Stimulated activated CD8-positive, alpha-beta memory T cell treated with anti-CD3 and anti-CD28 coated beads, Interleukin-2, amount 100 ng/mL, for 1 hour (primary cell): ENCODE measurements at places on chromosomes 4 and X.

DNA sequence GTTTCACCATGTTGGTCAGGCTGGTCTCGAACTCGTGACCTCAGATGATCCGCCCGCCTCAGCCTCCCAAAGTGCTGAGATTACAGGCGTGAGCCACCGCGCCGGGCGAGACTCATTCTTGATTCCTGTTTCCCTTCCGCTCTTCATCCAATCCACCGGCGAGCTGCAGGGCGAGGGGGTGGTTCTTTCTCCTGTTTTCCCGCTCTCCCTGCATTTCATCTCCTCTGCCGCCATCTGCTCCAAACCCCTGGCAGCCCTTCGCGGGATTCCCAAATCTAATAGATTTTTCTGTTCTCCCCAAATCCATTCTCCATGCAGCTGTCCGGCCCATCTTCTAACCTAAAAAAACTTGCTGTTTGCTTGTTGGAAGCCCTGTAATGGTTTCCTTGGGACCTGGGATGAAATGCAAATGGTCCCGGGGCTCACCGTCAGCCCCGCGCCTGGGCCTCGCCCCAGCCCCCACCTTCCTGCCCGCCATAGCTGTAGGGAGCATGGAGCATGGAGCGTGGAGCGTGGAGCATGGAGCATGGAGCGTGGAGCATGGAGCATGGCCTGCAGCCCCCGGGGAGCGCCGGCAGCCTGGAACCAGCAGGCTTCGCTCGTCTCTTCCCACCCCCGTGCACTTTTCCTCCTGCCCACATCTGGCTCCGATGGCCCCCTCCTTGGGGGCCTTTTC, 1.1 kb downstream of the ZFP42 start:
- no peak for DNase-seq

GRCh38 chr4:88765729-88766128, 68.1 kb upstream of the NAP1L5 start:
- DNase-seq = no peak

DNA sequence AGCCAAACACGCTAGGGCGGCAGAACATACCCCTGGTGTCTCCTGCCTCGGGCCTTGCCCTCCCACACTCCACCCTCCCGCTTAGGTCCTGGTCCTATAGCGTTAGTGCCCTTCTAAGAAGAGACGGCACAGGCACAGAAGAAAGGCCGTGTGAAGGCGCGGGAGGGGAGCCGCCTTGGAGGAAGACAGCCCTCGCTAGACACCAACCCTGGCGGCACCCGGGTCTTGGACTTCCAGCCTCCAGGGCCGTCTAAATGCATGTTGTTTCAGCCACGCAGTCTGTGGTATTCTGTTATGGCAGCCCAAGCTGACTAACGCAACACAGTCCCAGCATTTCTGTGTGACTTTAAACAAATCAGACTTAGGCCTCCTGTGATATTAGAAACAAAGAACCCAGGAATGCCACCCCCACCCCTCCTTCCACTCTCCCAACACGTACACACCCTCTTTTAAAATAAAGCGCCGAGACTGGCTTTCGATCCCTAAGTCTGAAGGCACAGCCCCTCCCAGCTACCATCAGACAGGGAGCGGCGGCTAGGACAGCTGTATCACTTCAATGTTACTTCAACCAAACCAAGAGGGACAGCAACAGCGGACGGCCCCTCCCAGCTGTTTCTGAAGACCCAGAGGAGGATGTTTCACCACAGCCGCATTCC, 128.0 kb downstream of the AFAP1 start:
- no peak for DNase-seq

DNA sequence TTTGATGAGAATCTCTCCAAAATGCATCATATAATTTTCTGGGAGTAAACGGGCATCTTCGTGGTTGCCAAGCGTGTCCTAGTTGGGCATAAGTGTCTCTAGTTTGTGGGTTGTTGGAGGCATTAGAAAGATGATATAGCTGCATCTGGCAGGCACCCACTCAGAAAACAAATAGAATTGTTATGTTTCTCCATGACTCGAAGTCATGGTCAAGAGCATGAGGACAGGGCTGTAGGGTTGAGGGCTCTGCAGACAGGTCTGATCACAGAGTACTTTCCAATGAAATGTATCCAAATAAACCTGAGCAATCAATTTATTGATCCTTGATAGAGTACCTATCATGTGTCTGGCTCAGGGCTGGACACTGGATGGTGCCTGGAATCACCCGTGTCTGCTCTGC, 82.7 kb downstream of the SORCS2 start:
- DNase-seq = no peak

GRCh38 chr4:175411251-175411650, 400.8 kb downstream of the GPM6A start:
- DNase-seq = no peak

DNA sequence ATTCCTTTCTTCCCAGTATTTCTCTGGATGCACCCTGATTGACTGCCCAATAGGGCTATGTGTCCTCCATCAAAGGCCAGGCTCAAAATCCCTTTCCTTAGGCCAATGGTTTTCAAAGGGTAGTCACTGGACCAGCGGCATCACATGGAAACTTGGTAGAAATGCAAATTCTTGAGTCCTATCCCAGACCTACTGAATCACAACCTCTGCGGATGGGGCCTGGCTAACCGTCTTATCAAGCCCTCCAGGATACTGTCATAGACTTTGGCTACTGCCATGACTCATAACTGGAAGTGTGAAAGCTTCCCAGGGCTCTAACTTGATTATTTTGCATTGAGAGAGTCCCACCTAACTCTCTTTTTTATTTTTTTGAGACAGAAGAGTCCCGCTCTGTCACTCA, 71.9 kb upstream of the TFDP3 start:
- no peak for DNase-seq
